AG08396 (cell line): ENCODE measurements at places on chromosomes 7 and 10.

DNA sequence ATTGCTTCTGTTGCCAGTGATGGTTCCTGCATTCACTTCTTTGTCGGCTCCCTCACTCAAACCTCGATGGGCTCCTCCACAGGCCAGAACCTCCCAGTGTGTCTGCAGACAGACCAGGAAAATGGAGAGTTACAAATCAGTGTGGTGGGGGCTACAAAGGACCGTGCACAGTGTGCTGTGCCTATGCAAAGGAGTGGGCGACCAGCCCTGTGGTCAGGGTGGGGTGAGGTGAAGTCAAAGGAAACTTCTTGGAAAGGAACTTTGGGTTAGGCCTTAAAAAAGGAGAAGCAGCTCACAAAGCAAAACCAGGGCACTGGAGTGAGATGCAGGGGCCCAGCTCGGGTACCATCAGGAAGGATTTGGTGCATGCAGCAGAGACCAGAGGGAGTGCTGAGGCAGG lies 304.3 kb upstream of the ZMIZ1 start:
- no peak for DNase-seq

DNA sequence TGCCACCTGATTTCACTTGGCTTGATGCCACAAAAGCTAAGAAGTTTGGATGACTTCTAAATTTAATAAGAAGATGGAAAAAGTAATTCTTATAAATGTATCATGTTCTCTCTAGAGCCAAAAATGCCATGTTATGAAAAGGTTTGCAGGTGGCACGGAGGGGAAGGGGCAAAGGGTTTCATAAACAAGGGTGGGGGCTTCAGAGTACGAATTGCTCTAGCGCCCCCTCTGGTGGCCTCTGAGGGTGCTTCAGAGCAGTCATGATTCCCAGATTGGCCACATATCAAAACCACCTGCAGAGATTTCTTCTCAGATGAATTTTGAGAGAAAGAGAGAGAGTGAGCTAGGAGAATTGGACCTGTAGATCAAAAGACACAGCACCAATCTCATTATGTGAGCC lies 208.6 kb upstream of the YAE1 start:
- DNase-seq, result no peak

DNA sequence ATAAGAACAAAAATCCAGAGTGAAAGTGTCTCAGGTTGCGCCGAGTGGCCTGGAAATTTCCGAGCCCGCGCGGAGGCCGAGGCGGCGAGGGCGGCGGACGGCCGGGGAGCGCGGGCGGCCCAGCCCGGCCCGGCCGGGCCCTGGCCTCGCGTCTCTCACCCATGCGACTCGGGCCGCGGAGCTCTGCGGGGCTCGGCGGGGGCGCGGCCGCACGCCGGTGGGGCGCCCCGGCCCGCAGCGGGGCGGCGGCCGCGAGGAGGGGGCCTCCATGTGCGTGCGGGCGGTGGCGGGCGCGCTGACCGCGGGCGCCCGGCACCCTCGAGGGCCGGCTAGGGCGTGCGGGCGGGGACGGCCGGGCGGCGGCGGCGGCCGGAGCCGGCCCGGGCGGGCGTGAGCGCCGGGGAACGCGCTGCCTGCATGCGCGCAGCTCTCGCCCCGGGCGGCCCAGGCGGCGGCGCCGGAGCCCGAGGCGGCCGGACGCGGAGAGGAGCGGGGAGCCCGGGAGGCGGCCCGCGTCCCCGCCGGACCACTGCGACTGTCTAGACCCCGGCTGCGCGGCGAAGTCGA lies 302 bp upstream of the EN2 start:
- DNase-seq, result no peak

DNA sequence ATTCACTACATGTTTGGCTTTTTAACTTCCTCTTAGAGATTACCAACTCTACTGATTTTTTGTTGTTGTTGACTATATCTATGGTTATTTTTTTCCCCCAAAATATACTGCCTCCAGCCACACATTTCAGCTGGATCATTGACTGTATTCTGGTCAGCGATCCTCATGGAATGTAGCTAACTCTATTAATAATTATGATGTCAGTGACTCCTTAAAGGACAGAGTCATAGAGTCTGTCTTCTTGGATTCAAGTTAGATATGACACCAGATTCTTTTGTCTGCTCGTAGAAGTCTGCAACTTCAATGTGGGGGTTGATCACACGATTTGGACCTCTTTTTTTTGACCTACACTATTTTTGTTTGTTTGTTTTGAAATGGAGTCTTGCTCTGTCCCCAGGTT lies 33.2 kb downstream of the UBN2 start:
- no peak for DNase-seq

GRCh38 chr7:69889976-69890351 lies 291.7 kb downstream of the AUTS2 start:
- no peak for DNase-seq

GRCh38 chr7:44678471-44679179 lies 70.0 kb upstream of the ZMIZ2 start:
- peak; percentile 53 for DNase-seq

DNA sequence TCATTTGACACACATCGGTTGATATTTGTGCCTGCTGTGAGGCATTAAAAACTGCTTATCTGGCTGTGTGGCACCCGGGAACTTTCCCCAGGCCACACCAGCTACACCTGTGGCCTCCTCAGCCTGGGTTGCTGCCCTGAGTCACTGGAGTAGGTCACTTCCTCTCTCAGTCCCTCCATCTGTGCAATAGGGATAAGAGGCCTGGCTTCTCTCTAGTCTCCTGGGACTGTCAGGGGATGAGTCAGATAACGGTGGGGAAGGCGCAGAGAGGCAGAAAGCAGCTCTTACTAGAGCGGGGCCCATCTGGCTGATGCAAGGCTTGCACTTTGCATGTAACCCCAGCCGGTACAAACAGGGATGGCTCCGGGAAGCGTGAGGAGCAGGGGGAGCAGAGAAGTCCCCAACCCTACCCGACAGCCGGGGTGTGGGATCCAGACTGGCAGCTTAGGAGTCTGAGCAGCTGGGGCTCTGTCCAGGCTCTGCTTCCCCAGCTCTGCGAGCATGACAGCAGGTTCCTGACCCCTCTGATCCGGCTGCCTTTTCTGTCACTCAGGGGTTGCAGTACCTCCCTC lies 34.0 kb downstream of the DNAJB12 start:
- DNase-seq, result peak; percentile 90

DNA sequence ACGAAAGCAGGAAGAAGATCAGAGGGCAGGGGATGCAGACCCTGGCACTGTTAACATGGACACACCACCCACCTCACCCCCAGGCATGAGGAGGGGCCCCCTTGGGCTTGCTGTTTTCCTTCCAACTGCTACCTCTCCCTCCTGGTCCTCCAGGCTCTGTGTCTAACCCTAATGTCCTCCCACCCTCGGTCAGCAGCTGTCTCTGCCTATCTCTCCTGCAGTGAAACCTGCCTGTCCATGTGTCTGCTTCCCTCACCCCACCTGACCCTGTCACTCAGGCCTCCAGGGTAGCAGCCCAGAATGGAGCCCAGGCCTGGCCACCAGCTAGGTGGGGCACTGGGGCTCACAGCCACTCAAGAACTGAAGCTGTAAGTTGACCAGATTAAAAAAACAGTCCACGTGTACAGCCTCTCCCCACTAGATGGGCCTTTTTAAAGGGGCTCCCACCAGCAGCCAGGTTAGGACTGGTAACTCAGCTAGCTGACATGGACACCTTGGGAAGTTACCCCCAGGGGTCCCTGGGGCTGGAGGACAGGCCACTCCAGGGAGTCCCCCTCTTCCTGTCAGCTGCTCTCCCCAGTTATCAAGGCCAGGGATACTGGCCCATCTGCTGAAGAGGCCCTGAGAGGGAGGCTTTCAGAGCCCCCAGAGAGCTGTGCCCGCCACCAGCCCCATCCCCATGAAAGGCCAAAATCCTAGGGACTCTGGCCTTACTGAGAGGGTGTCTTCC lies 1.5 kb downstream of the SMARCD3 start:
- DNase-seq, result no peak

DNA sequence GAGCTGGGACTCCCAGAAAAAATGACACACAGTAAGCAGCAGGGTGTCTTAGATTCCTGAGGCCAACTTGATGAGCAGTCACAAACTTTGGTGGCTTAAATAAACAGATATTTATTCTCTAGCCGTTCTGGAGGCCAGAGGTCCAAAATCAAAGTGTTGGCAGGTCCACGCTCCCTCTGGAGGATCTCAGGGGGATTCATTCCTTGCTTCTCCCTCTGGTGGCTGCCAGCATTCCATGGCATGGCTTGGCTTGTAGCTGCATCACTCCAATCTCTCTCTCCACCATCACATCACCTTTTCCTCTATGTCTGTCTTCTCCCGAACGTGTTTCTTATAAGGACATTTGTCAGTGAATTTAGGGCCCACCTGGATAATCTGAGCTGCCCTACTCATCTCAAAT lies 98.4 kb downstream of the OSBPL3 start:
- no peak for DNase-seq

- no peak for DNase-seq
Observed at GRCh38 chr7:64877714-64878610, 25.1 kb upstream of the ZNF273 start.

DNA sequence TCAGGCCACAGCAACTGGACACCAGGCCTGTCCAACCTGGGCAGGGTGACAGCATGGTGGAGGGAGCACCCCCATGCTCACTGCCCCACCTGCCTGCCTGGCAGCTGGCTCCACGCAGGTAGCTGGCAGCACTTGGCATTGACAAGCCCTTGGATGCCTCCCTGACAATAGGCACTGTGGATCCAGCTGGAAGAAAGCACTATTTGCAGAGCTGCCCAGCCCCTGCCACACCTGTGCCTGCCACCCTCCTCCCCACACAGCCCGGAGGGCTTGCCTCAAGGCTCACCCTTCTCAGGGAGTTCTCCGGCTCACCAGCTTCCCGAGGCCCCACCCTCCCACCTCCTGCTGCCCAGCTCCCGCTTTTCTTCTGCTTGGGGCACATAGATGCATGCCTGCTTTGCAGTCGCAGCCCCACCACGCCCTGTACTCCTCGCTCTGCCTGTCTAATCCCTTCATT lies 160.1 kb downstream of the NEURL1 start:
- no peak for DNase-seq

- DNase-seq, result no peak
Observed at GRCh38 chr10:58574058-58574457, 61.4 kb downstream of the BICC1 start.
